Body of pancreas (tissue), 4 donors: ENCODE measurements at places on chromosomes 2 and 18. TPM values are rescaled to one million over a fixed set of nuclear protein-coding genes. Genes with fewer than 3 reads are reported as not detected.

The RGPD8 gene
- total RNA-seq, result 22.7 TPM

DNA sequence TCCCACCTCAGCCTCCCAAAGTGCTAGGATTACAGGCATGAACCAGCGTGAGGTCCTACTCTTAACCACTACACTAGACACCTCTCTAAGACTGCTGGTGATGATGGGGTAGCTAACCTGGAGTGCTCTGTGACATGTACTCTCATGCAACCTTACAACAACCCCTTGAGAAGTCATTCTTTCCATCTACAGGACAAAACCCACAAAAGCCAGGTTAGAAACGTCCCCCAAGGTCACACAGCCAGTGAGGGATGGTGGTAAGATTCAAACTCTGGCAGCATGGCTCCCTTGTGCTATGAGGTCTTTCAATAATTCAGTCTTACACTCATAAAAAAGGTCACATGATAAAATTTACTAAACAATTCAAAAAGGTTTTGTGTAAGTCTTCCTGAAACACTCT, 94.8 kb upstream of the SERTAD2 start:
- H3K36me3 ChIP-seq, result no peaks in the 10 kb centered on the region
- no peaks in the 10 kb centered on the region for H3K27me3 ChIP-seq
- H3K4me3 ChIP-seq, result no peak overlapping the region
- peaks cover 14% of the 10 kb centered on the region for H3K4me1 ChIP-seq

GRCh38 chr2:29841386-29842004, 79.9 kb downstream of the ALK start:
- no peak overlapping the region for H3K27ac ChIP-seq
- H3K4me3 ChIP-seq, result no peak overlapping the region
- peak; percentile 16 for DNase-seq
- no peaks in the 10 kb centered on the region for H3K27me3 ChIP-seq
- H3K36me3 ChIP-seq, result no peaks in the 10 kb centered on the region

GRCh38 chr2:65075605-65076344, 19.6 kb downstream of the CEP68 start:
- H3K4me3 ChIP-seq, result no peak overlapping the region
- DNase-seq, result peak; percentile 46
- no peak overlapping the region for H3K27ac ChIP-seq
- H3K4me1 ChIP-seq, result peaks cover 15% of the 10 kb centered on the region

DNA sequence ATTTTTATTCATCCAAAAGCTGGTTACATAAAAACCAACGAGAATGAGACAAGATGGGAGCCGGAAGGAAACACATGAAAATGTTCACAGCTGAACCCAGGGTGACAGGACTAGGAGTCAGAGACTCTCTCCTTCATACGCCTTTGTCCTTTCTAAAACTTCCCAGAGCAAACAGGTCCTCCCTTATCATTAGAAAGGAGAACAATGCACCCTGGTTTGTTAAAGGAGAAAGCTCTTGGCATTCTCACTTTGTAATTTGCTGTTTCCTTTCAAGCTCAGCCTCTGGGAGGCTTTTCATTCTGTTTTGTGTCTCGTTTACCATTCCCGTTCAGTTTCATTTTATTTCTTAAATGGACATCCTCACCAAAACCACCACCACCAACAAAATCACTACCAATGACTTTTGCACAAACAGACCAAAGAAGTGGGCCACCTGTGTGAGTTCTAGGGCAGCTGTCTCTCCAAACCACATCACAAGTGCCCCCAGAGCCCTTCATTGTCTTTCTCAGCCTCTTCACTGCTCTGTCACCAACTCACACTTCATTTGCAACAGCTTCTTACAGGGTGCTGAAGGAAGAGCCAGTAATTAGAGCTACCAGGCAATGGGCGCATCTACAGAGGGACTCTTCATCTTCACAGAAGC, 105.3 kb downstream of the HDAC4 start:
- H3K36me3 ChIP-seq, result no peaks in the 10 kb centered on the region
- peaks cover 61% of the 10 kb centered on the region for H3K4me1 ChIP-seq
- no peaks in the 10 kb centered on the region for H3K27me3 ChIP-seq
- no peak for DNase-seq
- H3K4me3 ChIP-seq, result no peak overlapping the region

DNA sequence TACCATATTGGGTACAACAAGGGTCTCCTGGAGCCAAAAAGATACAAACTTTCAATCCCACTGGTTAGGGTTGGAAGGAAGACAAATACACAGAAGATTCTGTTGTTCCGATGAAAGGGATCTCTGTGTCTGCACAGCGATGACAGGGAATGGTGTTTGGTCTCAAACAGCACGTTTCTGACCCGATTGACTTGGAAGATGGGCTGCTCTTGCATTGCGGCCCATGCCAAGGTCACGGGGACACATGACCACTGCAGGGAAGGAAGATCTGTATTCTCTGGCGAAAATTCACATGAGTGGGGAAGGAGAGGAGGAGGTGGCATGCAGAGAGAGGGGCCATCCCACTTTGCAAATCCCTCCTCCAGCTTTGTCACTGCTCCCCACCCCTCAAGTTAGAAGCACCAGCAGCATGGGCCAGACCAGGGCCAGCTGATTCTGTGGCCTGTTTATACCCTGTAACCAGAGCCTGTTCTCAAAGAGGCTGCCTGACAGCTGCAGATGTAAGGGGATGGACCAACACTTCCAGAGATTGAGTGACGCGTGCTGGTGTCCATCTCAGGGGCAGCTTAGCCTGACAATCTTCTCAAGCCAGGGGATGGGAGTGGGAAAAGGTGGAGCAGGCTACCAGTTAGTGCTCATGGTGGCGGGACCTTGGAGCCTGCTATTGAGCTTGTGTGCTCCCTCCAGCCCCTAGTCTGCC, 57.2 kb downstream of the TNP1 start:
- no peak overlapping the region for H3K27ac ChIP-seq
- no peak overlapping the region for H3K4me3 ChIP-seq
- H3K36me3 ChIP-seq, result no peaks in the 10 kb centered on the region
- no peaks in the 10 kb centered on the region for H3K27me3 ChIP-seq
